ENCODE measurements at places on chromosomes 5 and 9. TPM values are rescaled to one million over a fixed set of nuclear protein-coding genes. Genes with fewer than 3 reads are reported as not detected.

DNA sequence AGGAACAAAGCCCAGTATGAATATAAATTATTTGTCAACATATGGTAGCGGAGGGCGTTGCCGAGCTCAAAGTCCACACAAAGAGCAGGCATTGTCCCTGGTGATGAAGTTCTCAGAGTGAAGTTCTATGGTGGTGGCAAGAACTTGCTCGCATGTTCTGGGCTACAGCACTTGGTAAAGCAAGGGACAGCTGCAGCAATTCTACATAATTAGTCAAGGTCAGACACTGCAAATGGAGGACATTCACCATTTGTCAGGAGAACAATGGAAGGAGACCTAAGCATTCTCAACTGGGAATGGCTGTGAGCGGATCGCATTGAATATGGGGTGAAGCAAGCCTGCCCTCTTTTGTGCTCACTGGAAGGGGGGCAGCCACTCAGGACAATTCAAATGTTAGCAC, 503.8 kb upstream of the ADAMTS16 start:
- DNase-seq: no peak

- DNase-seq: no peak
Observed at GRCh38 chr5:107369622-107370021, 301.1 kb downstream of the EFNA5 start.

DNA sequence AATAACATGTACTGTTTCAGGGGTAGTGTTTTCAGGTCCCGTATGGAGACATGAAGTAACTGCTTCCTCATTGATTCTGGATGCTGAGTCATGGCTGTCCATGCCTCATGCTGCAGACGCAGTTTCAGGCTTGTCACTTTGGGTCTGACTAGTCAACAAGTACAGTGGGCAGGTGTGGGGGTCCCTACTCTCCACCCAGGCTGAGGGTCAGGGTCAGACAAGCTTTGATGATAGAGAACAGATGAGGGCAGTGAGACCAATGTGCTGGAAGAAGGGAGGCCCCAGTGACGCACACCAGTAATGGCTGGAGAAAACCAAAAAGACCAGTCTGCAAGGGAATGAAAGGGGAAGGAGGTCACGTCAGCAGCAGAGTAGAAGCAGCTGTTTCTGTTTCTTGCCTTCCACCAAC, 80.0 kb upstream of the NFIL3 start:
- no peak for DNase-seq

GRCh38 chr9:109934136-109934856, 154.3 kb downstream of the PALM2AKAP2 start:
- DNase-seq: no peak

DNA sequence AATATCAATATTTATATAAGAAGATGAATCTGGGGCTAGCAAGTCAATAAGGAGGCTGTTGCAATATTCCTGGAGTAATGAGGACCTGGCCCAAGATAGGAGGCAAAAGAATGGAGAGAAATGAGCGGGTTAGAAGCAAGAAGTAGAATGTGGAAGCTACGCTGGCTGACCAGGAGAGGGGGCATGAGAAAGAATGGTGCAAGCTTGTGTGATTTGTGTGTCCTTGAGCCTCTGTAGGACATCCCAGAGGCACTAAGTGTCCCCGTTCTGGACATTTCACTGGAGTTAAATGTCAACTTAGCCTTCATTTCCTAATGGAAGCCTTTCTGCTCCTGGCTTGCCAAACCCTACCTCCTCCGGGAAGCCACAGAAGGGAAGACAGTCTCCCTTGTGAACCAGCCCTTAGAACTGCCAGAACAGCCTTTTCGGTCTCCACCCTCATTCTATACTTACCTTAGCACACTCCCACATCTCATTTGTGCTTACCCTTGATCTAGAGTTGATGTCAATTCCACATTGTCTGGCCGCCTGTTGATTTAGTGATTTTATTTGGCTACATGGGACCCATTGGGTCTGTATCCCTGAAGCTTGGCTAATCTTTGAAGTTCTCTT, 6.7 kb upstream of the PDE6A start:
- no peak for DNase-seq

GRCh38 chr9:126692041-126692758, 78.5 kb downstream of the LMX1B start:
- DNase-seq: no peak

DNA sequence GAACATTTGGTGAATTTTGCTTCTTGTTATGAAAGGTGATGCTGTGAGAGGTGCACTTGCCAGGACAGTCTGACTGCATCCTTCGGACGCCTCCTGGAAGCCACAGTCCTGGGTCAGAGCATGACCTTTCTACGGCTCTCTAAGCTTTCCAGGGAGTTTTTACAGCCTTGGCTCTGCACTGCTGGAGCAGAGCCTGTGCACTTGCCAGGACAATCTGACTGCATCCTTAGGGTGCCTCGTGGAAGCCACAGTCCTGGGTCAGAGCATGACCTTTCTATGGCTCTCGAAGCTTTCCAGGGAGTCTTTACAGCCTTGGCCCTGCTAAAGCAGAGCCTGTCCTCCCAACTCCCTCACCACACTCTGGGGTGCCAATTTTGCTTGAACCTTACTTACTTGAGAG, 49.6 kb downstream of the CCDC180 start:
- no peak for DNase-seq

- no peak for DNase-seq
Observed at GRCh38 chr5:126816649-126817048, 39.7 kb downstream of the LMNB1 start.

DNA sequence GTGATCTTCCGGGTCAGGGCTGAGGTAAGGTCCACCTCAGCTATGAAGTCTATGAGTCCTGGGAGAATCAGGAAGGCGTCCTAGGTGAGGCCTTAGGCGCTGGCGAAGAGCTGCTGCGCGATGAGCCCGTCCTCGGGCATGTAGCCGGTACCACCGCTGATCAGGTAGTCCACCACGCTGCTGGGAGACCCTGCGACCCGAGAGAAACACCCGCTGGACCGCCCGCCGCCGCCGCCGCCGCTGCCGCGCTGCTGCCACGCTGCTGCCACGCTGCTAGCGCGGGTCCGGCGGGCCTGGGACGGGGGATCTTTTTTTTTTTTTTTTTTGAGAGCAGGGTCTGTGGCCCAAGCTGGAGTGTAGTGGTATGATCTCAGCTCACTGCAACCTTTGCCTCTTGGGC, 8.0 kb upstream of the DCAF12 start:
- DNase-seq: no peak

GRCh38 chr5:36657563-36657995, 51.2 kb downstream of the SLC1A3 start:
- no peak for DNase-seq

DNA sequence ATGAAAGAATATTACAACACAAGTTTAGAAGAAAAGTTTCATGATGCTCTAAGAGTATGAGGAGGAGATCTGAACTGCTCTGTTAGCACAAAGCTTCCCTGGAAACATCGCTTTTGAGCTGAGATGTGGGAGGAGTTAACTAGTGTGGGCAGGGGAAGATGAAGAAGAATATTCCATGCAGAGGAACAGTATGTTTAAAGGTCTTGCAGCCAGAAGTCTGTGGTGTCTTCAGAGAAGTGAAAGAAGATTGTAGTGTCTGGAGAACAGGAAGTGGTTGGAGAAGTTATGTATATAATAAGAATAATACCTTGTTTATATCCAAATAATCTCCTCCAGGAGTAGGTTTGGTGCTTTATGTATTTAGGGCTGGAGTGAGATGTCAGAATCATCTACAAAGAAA, 406.7 kb downstream of the MAN2A1 start:
- DNase-seq: no peak

- DNase-seq: no peak
Observed at GRCh38 chr9:79610019-79610631, 38.4 kb downstream of the TLE4 start.

GRCh38 chr5:135488727-135489465, 36.7 kb upstream of the TIFAB start:
- DNase-seq: no peak

- no peak for DNase-seq
Observed at GRCh38 chr9:2628919-2629318, 7.3 kb downstream of the VLDLR start.

DNA sequence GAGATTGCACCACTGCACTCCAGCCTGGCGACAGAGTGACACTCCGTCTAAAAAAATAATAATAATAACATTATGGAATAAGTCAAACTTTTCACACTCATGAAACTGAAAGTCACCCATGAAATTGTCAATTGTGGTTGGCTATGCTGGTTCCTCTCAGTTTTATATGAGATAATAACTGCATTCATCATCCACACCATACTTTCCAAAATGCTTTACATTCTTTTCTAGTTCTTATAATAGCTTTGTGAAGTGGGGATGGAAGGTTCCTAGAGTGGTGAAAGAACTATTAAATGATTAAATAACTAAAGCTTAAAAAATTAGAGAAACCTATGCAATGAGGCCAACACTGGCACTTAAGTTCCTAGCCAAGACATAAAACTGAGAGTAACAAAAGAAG, 12.6 kb upstream of the ASPN start:
- no peak for DNase-seq

DNA sequence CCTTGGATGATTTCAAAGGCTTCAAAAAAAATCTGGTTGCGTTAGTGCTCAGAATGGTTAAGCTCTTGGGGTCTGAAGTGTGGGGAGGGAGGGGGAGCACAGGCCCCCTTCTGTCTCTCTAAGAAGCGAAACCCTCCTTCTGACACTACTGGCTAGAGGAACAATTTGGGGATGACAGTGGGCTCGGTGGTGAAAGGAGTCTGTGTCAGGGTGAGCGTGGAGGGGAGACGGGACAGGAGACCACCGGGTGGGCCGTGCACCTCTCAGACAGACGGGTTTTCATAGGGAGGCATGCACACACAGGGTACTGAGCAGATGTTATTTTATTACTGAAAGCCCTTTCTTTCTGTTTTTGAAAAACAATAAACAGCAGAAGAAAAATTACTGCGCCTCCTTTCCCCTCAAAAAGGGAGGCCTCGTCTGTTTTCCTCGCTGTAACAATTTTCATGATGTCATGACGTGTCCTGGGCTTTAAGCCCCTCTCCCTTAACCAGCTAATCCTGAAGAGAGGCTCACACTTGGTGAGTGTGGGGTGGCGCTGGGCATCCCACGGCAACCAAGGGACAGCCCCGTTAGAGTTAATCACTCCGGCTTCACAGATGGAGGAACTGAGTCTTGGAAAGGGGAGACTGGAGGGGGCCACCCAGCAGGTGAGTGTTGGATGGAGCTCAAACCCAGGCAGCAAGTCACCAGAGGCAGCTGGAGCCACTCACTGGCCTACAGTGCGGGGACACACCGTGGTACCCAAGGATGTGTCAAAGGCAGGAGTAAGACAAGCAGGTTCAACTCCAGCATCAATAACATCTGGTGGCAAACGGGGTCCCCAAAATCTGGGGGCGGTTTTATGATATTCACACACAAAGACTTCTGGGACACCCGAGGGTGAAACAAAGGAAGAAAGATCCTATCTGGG, 53.4 kb downstream of the PTCH1 start:
- DNase-seq: no peak

DNA sequence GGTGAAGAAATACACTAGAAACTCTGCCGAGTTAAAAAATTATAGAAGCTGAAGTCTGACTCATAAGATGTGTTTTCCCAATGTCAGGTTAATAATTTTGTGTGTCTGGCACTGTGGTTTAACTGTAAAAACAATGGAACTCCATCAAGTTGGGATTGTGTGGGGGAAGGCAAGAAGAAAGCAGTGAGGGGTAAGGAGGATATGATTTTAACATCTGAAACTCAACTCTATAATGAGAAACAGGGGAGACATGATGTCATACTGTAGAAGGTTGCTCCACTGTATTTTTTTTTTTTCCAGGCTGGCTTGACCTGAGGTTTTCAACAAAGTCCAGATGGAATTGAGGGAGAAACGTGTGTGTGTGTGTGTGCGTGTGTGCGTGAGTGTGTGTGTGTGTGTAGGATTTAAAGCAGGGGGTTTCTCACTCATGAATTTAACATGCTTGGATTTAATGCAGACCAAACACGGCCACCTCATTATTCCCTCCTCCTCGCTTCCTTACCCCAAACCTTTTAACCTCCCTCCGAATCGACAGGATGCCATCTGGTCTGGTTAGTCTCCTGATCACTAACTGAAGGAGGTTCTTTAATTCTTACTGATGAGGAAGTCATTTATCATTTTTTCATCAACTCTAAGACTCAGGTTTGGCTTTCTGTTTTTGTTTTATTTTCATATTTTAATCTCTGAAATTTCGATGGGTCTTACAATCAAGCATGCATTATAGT, 140.2 kb upstream of the LPAR1 start:
- DNase-seq: no peak

DNA sequence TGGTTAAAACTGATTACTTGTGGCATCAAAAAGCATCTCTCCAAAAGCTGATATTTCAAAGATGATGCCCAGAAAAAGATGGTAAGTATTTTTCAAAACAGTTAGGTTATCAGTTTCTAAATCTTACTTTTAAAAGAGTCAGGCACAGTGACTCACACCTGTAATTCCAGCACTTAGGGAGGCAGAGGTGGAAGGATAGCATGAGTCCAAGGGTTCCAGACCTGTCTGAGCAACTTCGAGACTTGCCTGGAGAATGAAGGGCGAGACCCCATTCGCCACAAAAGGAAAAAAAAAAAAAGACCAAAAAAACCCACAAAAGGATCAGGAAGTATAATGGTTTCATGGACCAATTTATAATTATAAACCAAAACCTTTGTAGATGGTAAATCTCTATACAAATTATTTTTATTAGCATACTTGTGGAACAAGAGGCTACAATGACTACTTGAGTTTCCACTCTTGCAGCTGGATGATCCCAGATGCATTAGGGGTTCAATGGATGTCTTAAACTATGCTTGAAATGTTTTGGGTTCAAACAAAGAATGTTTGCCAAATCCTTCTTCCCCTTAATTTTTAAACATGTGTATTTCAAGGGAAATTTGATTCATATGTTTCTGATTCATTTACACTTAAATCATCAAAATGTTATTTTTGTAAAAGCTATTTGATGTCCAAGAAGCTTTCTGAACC, 96.1 kb downstream of the ADAMTSL1 start:
- DNase-seq: no peak

DNA sequence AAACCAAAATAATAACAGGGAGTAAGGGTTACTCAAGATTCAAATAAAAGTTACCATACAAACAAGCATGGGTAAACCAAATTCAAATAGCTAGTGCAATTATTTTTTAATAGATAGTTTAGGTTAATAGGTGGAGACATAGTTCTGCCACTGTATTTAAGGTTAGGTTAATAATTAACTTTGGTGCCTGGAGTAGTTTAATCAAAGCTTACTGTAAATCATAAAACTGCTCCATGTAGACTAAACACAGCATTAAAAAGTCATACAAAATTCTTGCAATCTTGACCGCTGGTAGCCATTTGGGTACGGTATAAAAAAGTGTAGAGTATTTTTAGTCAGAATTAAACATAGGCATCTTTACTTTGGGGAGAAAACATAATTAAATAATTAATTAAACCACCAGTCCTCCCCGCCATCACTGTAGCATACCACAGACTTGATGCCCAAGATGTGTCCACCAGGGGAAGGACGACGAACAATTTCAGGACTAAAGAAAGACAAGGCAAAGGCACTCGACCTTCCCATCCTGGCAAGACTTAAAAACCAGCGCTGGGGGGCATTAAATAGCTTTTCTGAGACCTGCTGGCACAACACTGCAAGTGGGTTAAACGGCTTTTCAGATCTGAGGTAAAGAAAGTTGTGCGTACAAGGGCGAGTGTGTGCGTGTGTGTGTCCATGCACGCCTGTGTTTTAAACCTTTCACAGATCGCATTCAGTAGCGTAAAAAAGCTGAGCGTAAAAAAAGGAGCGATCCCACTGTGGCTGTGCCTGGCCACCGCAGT, 2.9 kb downstream of the SEMA6A start:
- DNase-seq: no peak

The PCDHGA5 gene
- 5.7 TPM for total RNA-seq

The HRCT1 gene
- total RNA-seq: 8.1 TPM

The GABRP gene
- total RNA-seq: 0.14 TPM

The PKD2L2 gene
- 0.81 TPM for total RNA-seq

The PCDHGA9 gene
- 4.2 TPM for total RNA-seq

The LCN12 gene
- 2.9 TPM for total RNA-seq

The ZNF462 gene
- total RNA-seq: 21.1 TPM

The GFI1B gene
- total RNA-seq: 0.43 TPM
